Stimulated activated naive CD4-positive, alpha-beta T cell (primary cell): ENCODE measurements at places on chromosomes 5 and 9.
A peak's percentile ranks its signal among the peaks of the same experiment; 100 is the strongest.

GRCh38 chr5:143506836-143507552 is 103.5 kb upstream of the NR3C1 start:
- no peak for DNase-seq

DNA sequence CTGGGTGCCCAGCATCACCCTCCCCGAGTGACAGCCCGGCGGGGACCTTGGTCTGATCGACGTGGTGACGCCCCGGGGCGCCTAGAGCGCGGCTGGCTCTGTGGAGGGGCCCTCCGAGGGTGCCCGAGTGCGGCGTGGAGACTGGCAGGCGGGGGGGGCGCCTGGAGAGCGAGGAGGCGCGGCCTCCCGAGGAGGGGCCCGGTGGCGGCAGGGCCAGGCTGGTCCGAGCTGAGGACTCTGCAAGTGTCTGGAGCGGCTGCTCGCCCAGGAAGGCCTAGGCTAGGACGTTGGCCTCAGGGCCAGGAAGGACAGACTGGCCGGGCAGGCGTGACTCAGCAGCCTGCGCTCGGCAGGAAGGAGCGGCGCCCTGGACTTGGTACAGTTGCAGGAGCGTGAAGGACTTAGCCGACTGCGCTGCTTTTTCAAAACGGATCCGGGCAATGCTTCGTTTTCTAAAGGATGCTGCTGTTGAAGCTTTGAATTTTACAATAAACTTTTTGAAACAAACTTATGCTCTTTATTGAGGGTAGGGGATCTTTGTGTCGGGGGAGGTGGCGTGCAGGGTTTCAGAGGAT is 1.3 kb downstream of the GADD45G start:
- DNase-seq: peak; percentile 50

DNA sequence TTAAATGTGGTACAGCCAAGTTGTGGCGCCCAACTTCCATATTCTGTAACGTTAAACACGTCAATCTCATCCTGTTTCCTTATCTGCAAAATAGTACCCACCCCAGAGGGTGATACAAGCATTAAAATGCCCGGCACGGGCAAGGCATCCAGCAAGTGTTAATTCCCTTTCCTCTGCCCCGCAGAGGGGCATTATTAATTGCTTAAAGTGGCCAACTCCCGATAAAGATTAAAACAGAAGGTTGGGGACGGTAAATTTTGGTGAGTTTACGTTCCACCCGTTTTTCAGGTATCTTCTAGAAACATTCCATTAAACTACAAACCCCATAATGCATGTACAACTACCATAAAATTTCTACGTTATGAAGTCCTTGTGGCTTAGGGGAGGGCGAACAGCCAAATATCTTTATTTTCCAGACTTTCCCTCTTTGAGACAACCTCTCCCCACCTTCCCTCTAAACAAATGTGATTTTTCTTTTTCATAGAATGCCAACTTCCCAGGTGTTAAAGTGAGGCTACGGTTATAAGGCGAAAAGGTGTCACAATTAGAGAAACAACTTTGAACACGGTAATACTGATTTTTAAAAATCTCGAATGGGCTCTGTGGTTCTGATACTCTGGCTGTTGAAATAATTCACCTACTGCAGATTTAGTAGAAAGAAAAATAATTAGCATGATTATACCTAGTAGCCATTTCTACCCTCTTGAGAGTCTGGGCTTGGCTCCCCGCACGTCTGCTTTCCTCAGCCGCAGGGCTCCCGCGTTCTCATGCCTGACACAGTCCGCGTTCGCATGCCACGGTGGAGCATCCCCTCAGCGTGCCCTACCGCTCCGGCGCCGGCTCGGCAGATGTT is 1.2 kb upstream of the GPBP1 start:
- DNase-seq: peak; percentile 65

DNA sequence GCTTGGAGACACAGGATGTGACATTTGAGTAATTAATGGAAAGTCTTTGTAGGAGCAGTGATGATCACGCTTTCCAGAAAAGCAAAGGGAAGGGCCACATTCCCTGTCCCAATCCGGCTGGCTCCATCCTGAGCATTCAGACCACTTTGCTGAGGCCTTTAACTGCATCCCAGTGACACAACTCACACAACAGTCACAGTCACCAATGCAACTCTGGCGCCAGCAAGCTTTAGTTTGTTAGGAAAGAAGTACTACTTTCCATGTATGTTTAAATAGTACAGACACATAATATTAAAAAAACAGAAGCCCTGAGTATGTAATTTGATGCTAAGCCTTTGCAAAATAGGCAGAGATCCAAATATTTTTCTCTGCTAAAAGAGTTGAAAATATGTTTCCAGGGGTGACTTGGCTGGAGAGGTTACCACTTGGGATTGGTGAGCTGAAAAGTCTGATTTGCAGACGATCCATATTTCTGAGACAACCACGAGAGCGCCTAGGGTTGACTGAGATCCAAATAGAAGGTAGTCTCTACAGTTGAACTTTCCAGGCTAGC is 31.7 kb upstream of the GAS1 start:
- DNase-seq: no peak

GRCh38 chr5:93632327-93632726 is 49.3 kb downstream of the NR2F1 start:
- DNase-seq: no peak

DNA sequence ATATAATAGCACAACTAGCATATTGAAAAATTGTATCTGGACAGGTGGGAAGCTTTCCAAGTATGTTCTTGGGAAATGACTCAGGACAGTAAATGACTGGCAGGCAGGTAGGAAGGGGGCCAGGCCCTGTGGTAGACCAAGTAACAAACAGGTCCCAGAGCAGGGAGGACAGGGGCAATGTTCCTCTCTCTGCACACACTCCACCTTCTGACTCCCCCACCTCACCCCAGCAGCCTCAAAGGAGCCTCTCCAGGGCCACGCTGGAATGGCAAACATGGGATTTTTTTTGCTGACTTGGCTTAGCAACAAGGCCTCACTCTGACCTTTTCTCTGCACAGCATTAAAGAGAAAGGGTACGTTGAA is 31.1 kb upstream of the IQGAP2 start:
- DNase-seq: no peak

DNA sequence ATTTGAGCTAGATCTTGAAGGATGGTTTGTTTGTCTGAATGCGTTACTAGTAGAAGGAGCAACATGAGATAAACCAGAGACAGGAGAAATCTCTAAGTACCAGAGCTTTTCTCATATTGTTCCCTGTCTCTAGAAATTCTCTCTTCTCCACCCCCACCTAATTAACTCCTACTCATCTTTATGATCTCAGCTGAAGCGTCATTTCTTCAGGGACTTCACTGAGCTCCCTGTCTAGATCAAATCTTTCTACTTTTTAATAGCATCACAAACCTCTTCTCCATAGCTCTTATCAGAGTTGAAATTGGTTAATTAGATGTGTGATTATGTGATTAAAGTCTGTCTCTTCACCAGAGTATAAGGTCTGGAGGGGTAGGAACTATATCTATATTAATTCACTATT is 226.2 kb downstream of the PAPPA start:
- DNase-seq: no peak

GRCh38 chr9:69771775-69772418 is 12.1 kb upstream of the PTAR1 start:
- no peak for DNase-seq

GRCh38 chr5:37867654-37868053 is 27.8 kb upstream of the GDNF start:
- DNase-seq: no peak

GRCh38 chr5:135441350-135441831 is 5.8 kb downstream of the DCANP1 start:
- no peak for DNase-seq

GRCh38 chr5:62720031-62720441 is 141.4 kb downstream of the LRRC70 start:
- DNase-seq: no peak

GRCh38 chr5:17910318-17910717 is 276.1 kb downstream of the TAF11L14 start:
- DNase-seq: no peak

- DNase-seq: no peak
These were observed 2.0 kb upstream of the CXXC5 start for GRCh38 chr5:139646111-139646510.

DNA sequence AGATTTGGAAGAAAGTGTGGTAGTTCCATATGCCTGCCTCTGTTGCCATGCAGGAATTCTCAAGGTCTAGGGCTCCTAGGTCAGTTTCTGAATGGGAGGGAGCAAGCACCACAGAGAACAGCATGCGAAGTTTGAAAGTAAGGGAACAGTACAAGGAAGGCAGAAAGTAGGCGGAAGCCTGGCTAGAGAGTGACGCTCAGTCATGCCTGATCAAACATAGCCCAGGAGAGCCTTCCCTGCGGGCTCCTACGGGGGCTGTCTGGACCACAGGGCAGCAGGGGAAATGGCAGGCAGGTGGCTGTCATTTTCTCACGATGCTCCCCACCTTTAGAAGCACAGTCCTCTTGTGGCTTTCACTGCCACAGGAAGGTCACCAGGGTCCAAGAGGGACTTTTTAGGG is 12.8 kb upstream of the STC2 start:
- no peak for DNase-seq

DNA sequence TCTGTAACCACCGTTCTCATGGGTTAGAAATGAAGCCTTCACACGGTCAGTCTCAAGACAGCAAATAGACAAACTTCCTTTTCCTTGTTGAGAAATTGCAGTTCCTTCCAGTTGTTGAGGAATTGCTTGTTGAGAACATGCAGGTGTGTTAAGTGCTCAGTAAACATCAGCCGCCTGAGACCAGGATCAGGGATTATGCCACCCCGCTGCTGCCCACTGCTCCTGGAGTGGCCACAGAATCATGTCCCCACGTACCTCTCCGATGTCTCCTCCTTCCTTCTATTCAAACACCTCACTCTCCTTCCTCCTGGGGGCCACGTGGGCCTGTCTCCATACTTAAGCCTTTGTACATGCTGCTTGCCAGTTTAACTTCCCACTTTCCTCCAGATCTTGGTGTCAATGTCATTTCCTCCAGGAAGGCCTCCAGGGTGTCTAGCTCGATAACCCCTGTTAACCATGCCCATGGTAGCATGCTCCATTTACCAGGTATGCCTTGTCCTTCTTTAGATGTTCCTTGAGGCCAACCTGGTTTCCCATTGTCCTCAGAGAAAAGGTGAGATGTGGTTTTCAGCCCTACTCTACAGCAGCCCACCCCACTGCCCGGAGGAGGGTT is 33.8 kb upstream of the RPL26L1 start:
- no peak for DNase-seq

DNA sequence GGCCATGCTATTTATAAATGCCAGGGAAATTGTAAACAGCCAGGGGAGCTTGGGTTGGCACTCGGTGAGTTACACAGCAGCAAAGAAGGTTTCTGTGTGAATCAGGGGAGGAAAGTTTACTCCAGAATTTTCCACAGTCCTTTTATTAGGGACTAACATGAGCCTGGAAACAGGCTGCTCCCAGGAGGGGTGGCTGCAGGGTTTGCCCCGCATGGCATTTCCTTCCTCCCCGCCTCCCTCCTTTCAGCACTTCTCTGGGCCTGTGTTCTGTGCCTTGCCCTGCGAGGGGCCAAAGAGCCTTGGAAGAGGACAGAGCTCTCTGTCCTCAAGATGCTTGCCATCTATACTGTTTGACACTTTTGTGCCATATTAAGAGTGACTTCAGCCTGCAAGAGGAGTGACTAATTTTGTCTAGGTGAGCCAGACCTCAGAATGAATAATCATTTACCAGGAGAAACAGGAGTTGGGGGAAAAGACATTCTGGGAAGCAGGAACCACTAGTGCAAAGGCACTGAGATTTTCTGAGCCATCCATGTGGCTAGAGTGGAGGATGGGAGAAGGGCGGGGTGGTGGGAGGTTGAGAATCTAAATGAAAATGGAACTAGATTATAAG is 1.8 kb downstream of the GSN start:
- no peak for DNase-seq

GRCh38 chr5:36240779-36241630 is 720 bp downstream of the NADK2 start:
- peak; percentile 62 for DNase-seq

DNA sequence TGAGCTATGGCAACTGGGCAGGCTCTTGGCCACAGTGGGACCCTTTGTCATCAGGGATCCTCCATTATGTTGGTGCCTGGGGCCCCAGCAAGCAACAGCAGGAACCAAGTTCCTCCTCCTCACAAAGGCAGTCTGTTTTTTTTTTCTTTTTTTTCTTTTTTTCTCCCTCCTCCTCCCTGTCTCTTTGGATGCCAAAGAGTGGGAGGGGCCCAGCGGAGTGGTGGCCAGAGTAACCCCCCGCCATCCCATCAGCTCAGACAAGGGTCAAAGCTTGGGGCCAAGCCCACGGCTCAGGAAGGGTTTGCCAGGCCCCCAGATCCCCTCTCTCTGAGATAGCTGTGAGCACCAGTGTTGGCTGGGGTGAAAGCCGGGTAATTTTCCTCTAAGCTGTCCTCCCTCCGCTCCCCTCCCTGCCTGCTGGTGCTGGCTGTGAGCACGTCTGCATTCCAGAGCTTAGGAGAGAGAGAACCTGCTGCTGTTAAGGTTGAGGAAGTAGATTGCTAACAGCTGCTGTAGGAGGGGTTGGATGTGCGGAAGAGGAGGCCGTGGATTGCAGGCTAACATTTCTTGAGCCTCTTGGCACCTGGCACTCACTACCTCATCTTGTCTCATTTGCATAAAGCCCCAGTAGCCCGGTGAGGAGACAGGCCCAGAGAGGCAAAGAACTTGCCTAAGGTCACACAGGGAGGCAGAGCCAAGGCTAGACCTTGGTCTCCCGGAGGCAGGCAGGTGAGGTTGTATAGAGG is 21.2 kb downstream of the GSN start:
- no peak for DNase-seq
